ENCODE measurements at places on chromosomes 11 and 22. TPM values are rescaled to one million over a fixed set of nuclear protein-coding genes. Genes with fewer than 3 reads are reported as not detected.
A peak's percentile ranks its signal among the peaks of the same experiment; 100 is the strongest.

- DNase-seq = no peak
Observed at GRCh38 chr11:30586251-30587144, at the start of gene MPPED2. MPPED2 (minus strand) TSS chr11:30586353; CDS start chr11:30580373, 5,980 bp downstream.

DNA sequence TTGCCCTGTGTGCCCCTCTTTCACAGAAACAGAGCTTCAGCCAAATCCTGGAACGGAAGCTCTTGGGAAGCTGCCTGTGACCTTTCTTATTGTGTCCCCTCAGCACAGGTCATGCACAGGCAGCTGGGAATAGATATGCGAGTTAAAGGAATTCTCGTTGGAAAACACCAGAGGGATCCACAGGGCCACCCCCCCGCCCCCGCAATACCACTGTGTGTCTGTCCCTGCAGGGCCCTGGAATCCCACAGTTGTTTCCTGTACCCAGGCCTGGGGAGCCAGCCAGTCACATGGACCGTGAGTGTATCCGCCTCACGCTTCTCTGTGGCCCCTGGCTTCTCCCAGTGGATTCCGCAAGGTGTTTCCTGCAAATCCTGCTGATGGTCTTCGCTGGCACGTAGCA lies 29.0 kb downstream of the TIMP3 start:
- DNase-seq = no peak

- no peak for DNase-seq
Observed at GRCh38 chr11:72672597-72673238, 1.5 kb downstream of the PDE2A start.

DNA sequence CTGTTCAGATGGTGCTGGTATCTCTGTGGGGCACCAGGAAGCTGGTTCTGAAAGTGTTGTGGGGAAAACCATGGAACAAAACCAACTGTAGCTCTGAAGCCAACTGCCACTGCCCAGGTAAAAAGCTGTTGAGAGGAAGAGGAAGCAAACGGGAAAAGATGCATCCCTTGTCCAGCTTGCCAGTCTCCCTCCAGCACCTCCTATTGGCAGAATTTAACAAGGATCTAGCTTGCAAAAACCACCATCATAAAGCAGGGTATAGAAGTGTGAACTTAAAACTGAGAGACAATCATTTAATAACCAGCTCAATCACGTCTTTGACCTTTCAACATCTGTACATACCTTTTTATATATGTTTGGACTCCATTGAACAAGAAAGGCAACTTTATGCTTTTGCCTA lies 4.5 kb downstream of the PATE1 start:
- DNase-seq = no peak

DNA sequence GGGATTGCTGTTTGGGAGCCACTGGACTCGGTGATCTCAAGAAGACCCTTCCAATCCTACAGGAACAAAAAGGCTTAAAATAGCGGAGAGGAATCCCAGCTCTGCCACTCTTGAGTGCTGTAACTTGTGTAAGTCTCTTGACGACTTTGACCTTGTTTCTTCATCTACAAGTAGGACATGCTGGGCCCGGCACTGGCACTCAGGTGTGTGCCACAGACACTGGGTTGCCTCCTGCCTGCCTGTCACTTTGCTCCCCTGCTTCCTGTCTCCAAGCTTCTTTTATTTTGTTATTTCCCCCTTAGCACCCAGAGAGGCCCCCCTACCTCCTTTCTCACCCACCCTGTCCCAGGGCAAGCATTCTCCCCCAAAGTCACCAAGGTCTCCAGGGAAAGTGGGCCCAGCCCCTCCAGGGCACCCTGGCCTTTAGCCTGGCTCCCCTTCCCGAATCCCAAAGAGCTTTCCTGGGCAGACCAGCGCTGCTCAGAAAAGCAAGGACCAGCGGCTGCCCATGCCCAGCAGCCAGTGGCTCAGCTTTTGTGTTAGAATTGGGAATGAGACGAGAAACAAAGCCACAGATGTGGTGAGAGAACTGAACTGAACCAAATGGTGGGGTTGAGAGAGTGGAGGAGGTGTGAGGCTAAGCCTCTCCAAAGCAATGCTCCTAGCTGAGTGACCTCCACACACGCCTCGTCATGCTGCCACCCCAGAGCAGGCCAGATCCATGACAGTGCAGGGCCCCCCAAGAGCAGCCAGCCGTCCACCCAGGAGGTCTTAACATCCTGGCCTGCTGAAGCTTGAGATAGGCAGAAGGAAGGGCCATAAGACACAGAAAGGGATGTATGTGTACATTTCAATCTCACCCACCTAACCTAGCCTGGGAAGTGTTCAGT lies 4.5 kb downstream of the TRIM29 start:
- no peak for DNase-seq

DNA sequence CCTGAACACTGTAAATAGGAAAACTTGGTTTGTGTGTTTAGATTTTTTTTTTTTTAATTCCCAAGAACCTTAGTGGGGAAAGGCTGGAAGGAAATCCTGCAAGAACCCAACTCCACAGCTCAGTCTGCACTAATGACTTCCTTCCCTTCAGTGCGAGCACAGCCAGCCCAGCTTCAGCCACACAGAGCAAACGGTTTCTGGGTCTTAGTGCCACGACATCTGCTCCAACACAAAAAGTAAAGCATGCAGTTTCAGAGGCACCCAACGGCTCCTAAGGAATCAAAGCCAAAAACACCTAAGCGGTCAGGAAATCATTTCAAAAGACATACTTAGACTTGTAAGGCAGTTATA lies 236.1 kb downstream of the TTC28 start:
- DNase-seq = peak; percentile 14

DNA sequence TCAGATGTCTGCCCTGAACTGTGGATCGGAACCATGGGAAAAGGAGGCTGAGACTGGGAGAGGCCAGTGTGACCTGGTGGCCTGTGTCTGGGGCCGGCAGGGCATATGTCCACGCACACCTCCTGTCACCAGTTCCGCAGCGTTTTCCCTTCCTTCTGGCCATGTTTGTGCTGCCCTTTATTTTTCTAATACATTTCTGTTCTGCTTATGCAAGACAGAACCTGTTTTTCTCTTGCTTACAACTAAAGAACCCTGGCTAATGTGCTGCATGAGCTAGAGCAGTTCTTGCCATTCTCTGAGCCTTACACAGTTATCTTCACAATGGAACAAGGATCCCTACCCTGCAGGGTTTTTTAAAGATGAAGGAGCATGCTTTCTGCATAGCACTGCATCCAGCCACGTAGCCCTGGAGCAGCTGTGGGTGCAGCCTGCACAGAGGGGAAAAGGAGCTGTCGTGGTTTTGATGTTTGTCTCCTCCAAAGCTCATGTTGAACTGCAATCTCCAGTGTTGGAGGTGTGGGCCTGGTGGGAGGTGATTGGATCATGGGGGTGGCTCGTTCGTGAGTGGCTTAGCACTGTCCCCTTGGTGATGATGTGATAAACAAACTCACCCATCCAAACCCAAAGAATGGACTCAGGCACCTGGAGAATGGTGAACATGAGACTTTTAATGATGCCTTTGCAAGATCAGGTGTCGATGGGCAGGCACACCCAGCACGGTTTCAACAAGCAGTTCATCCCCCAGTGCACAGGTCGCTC lies 84.8 kb upstream of the SHANK2 start:
- no peak for DNase-seq

DNA sequence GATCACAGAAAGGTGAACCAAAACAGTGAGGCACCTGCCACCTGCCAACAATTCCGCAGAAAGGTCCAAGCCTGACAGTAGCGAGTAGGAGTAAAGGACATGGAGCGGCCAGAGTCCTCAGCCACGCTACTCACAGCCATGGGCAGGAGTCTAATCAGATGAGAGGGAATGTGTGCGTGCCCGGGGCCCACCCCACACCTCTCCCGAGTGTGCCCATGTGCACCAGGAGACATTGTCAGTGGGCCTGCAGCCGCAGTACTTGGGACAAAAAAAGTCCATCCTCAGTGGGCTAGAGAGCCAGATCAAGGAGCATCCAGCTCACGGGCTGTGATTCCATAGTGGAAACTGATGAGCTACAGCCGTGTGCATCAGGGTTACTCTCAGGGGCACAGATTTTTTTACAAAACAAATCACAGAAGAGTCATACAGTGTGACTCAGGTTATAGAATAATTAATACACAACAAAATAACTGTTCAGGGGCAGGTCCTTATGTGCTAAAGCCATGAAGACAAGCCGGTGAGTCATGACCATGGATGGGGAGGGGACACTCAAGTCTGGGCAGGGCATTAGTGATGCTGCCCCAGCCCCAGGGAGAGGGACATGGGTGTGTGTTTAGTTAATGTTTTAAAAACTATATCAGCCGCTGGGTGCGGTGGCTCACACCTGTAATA lies 12.0 kb downstream of the SART1 start:
- DNase-seq = peak; percentile 56

DNA sequence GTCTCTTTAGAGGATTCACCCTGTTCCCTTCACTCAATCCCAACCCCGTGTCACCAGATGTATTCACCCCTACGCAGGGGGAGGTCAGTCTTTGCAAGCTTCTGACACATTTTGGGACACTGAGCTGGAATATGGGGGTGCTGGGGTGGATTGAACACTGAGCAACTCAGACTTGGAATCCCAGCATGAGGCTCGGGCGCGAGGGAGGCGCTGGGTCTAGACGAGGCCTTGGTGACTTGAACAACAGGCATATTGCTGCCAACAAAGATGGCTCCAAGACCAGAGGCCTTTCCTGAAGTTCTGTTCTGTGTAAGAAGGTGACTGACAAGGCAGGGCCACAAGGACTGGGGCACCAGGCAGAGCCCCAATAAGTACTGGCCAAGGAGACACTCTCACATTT lies 3.0 kb upstream of the SCGB2A1 start:
- DNase-seq = no peak

GRCh38 chr11:80899381-80899780 lies 1458.6 kb upstream of the TENM4 start:
- DNase-seq = peak; percentile 5

GRCh38 chr11:15793043-15793996 lies 563.0 kb downstream of the SOX6 start:
- DNase-seq = peak; percentile 89

GRCh38 chr11:133078591-133079404 lies 453.5 kb downstream of the OPCML start:
- peak; percentile 49 for DNase-seq

DNA sequence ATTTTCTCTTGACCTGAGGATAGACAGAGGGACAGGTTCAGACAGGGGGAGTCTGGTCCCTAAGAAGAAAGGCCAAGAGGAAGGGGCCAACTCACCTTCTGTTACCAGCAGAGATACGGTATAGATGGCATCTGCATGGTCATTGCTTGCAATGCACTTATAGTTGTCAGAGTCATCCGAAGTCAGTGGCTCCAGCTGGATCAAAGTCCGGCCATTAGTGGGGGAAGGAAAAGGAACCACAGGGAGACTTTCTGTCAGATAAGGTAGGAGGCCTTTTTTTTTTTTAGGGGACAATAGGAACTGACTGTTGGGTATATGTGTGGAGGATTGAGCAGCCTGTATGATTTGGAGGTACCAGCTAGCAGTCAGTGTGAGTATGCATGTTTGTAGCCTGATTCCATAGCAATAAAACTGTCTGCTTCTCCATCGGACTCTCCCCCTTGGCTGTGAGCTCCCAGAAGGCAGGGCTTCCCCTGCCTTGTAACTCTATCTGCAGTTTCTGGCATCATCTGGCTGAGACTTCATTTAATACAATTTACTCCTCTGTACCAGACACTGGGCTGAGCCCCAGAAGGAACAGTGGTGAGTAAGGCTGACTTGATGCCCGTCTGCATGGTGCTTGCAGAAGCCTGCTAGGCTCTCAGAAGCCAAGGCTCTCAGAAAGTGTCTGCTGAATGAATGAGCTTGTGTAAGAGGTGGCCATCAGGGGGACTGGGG lies 5.7 kb downstream of the IGSF22 start:
- no peak for DNase-seq

DNA sequence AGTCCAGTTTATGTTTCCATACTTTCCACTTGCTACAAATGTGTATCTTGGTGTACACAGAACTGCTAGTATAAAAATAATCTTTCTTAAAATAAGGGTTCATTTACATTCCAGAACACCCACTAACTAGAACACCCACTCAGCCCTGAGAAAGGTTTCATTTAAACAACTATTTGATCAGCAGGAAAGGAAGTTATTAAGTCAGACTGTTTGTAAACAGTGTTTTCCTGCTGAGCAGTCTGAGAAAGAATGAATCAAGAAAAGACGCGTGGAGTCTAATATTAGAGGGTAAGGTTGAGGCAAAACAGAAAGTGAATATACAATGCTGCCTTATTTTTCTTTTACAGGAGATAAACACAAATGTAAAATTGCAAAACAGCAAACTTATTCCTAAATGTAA lies 32.7 kb downstream of the NARS2 start:
- DNase-seq = no peak

The GGT1 gene
- 3.7 TPM for total RNA-seq

The CD6 gene
- not detected for total RNA-seq

The RBFOX2 gene
- total RNA-seq = 97.4 TPM

The CASP5 gene
- total RNA-seq = not detected

The TTC36 gene
- total RNA-seq = 0.85 TPM

The FADS3 gene
- total RNA-seq = 65.3 TPM

The RPLP2 gene
- total RNA-seq = 1,145 TPM

The SMTNL1 gene
- total RNA-seq = not detected

Data from HT1080 (cell line).